ENCODE measurements at places on chromosomes 12 and 14.

DNA sequence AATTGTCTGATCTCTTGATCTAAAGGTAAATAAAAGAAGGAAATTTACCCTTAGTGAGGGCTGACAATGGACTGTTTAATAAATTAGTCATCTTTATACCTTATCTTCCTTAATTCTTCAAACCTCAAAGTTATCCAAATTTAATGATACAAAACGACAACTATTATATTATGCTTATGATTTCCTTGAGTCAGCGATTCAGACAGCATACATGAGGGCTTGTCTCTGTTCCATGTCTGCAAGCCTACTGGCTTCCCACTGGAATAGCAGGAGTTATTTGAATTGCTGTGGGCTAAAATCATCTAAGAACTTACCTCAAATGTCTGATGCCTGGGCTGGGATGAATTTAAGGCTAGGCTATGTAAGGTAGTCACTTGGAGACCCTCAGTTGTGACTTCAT is 197.2 kb upstream of the MDGA2 start:
- DNase-seq = no peak

DNA sequence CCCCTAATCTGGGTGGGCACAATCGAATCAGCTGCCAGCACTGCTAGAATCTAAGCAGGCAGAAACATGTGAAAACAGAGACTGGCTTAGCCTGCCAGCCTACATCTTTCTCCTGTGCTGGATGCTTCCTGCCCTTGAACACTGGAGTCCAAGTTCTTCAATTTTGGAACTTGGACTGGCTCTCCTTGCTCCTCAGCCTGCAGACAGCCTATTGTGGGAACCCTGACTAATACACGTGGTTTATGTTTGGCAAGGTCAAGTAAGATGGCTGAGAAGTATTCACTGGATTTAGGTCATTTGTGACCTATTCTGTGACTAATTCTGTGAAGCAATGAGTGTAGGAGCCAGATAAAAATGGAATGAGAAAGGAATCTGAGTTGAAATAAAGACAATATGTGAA is 11.0 kb downstream of the GPR135 start:
- no peak for DNase-seq

DNA sequence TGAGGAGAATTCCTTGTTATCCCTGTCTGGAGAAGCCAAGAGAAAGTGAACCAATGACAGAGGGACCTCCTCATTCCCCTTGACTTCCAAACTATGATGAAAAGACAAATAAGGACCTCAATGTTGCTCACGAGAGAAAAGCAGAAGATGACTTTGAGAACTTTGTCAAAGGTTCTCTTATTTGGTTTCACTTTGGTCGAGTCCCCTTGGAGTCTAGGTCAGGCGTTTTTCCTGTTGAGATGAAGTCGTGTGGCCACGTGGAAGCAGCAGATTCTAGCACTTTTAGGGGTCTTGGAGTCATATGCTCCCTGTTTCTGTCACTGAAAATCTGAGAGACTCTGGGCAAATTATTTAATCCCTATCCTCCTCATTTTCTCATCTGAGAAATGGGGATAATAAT is 33.8 kb upstream of the COL2A1 start:
- no peak for DNase-seq

DNA sequence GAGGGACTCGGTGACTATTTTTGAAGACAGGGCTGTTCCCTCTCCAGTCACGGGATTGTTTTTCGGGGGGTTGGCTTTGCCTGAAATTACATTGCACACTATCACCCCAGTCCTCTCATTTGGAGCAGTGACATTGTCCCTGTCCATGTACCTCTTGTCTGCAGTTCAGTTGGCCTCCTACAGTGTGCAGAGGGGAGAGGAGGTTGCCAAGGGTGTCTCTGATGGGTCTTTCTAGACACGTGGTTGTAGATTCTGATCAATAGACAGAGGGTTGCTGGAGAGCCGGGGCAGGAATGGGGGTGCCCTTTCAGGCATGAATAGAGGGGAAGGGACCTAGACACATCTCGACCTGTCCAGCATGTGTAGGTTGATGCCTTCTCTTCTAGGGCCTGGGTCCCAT is 1.2 kb downstream of the TMEM120B start:
- no peak for DNase-seq

- DNase-seq = no peak
Measured at GRCh38 chr12:6038160-6038559, 86.3 kb downstream of the VWF start.

DNA sequence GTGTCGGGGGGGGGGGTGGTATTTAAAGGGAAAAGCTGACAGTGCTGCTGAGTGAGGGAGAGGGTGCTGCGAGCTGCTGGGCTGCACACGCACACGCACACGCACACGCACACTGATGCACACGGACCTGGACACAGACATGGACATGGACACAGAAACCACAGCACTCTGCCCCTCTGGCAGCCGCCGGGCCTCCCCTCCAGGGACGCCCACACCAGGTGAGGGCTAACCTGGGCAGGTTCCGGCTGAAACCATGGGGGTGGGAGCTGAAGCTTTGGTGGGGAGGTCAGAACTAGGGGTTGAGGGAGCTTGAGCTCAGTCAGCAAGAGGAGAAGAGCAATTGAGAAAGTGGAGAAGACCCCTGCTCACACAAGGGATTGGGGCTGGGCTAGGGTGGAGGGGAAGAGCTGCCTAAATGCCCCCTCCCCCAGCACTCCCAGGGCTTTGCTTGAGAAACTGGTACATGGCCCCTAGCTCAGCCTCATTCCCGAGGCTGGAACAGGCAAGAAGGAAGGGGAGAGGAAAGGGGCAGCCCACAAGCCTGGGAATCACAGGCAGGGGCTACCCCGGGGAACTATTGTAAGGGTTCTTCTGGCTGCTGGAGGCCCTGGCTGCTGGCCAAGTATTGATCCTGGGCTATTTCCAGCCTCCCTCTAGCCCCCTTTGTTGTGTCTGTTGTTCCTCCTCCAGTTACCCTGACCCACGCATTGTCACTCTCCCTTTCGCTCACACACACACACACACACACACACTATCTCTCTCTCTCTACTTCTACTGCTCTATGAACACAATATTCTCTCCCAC is at the start of gene REM2:
TSS of gene REM2 (plus strand) at position 50 of the 804 bp plus-strand sequence. CDS start at position 116, 66 bp downstream.
- DNase-seq = no peak
